ENCODE measurements at places on chromosomes 12 and 14.
A peak's percentile ranks its signal among the peaks of the same experiment; 100 is the strongest.

- no peak for DNase-seq
Observed at GRCh38 chr14:75784314-75784686, 123.3 kb downstream of the TTLL5 start.

- DNase-seq, result no peak
Observed at GRCh38 chr12:96502477-96502876, 13.1 kb downstream of the CFAP54 start.

DNA sequence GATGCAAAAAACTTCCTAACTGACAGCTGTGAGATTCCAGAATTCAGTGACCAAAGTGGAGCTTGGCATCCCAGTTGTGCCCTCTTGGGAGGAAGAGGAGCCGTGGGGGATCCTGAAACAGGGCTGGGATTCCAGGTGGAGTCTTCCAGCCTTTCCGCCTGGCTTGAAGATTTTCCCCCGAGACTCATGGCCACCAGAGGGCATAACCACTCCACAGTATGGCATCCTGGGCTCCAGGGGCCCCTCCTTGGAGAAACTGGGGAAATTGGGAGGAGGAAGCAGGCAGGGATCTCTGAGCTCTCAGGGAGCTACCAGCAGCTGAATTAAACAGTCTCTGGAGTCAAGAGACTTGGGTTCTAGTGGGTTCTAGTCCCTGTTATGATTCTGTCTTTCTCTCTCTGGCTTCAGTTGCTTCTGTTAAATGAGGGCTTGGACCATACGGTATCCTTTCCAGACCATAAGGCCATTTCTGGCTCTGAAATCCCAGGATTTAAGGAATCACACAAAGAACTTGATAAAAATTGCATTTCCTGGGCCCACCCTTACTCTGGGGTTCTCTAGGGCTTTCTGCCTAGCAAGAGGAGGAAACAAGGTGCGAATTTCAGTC, 2.6 kb upstream of the TAMALIN start:
- no peak for DNase-seq

DNA sequence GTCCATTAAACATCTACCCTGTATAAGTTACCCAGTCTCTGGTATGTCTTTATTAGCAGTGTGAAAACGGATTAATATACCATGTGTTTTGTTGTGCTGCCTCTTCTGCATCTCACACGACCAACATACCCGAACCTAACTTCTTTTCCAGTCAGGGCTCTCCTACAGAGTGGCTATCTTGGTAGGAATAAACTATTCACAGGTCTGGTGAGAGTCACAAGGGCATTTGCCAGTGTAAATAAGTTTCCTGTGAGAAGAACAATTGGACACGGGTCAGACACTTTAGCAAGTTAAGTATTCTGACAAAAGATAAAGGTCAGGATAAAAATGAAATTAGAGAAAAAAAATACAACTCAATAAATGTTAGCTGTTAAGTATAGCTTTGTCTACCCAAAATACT, 60.9 kb downstream of the MYF5 start:
- DNase-seq, result no peak

- no peak for DNase-seq
Observed at GRCh38 chr14:74501135-74501614, 7.6 kb downstream of the ISCA2 start.

GRCh38 chr14:23704890-23705289, 68.7 kb downstream of the DHRS2 start:
- no peak for DNase-seq

DNA sequence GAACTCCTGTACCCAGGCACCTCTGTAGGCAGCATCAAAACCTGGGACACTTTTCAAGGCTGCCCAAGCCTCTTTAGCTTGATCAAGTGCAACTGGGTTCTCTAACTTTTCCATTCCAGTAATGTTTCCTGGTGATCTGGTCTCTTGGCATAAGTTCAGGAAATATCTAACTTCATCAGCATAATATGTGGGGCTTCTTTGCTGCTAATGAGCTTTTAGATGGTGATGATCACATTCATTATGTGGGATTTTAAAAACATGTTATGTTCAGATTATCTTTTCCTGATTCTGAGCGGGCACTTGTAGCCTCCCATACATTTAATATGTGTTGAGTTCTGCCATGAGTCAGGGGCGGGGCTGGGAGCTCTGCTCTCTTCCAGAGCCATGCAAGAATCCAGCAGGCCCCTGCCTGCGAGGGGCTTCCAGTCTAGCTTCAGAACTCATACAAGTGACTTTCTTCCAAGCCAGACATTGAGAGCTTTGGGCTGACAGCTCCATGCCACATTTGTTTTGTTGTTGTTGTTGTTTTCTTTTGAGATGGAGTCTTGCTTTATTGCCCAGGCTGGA, 39.5 kb upstream of the RIN3 start:
- no peak for DNase-seq

- no peak for DNase-seq
Observed at GRCh38 chr12:47913081-47913480, 8.3 kb upstream of the VDR start.

DNA sequence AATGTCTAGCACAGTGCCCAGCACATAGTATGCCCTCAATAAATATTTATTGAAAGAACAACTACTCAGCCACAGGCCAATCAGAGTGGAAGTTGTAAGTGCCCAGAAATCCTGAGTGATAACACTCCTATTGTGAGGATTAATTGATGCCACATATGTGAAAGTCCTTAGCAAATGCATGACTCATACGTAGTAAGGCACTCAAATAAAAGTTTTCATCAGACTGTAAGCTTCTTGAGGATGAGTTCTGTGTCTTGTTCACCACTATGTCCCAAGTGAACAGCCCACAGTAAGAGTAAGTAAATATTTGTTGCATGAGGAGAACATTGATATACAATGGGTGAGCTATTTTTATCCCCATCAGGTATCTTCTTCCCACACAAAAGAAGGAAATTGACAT, 24.7 kb upstream of the ANO6 start:
- DNase-seq, result no peak

DNA sequence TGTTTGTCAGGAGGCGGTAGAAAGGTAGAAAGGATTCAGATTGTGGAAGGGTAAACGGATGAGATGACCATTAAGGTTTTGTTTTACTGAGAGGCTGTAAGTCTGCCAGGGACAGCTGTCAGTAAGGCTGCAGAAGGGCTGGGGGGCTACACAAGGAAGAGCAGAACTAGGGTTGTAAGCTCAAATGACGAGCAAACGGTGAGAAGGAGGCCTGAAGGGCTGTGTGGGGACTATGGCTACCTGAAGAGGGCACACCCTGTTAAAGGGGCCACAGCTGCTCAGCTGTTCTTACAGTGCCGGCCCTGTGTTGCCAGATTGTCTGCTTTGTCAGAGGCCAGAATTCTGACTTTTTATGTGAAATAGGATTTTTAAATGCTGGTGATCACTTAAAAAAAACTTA, 19.1 kb downstream of the VASH1 start:
- DNase-seq, result no peak

DNA sequence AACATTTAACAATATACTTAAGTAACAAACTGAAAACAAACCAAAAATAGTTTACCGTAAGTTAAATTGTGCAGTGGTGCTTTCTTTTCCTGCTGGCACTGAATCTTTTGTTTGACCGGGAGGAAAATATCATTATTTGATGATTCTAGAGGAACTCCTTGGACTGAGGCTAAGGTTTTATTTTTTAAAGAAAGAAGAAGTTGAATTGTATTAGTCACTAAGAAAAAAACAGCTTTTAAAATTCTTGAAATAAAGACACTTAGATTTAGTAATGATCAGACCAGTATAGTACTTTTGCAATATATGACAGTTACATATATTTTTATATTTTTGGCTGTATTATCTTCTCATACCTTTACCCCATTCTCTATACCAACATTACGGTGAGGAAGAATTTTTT, 10.3 kb downstream of the MIS18BP1 start:
- no peak for DNase-seq

DNA sequence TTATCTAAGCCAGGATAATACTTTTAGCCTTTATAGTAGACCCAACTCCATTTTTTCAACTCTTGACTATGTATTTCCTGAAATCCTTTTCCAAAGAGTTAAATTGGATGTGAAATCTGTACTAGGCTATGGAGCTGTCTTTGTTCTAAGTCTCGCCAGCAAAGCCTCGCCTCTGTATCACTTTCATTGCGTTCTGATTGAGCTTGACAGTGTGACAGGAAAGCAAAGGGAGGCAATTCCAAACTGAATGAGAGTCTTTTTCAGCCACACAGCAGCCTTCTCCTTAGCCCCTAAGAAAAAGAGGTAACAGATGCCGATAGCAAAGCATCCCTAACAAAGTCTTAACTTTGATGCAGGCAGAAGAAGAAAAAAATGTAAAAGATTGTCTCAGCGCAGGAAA, 154.6 kb upstream of the OTX2 start:
- DNase-seq, result no peak

- DNase-seq, result no peak
Observed at GRCh38 chr12:107152315-107152714, 59.0 kb upstream of the CRY1 start.

GRCh38 chr12:120685522-120685921, 1.4 kb upstream of the MLEC start:
- DNase-seq, result no peak

DNA sequence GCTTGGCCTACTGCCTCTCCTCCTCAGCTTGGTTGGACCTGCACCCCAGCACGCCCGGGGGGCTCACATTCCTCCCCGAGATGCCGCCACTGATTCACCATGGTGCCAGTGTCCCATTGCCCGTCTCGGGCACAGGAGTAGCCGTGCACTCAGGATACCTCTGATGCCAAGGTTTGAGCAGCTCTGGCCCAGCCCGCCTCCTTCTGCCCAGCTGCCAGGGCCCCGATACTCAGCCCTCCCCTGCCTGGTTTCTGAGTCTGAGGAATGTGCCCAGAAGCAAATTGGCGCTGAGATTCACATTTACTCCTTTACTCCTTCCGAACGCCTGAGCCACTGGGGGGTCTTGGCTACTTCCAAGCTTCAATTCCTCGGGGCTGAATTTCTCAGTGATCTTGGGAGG, 63.5 kb downstream of the NINJ2 start:
- DNase-seq, result no peak

- no peak for DNase-seq
Observed at GRCh38 chr12:2258025-2258424, 205.2 kb downstream of the CACNA1C start.

DNA sequence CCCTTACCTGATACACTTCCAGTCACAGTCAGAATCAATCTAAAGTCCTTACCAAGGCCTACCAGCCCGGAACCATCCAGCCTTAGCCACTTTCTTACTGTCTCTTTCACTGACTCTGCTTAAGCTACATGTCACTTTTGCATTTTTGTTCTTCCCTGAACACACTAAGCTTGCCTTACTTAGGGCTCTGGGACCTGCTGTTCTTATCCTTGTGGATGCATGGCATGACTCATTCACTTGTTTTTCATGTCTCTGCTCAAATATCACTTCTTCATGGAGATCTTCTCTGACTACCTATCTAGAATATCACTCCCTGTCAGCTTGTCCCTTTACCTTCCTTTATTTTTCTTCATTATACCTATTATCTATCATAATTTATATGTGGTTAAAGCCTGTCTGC, 65.6 kb upstream of the ZDHHC17 start:
- DNase-seq, result no peak

GRCh38 chr12:104763168-104763805, 194.8 kb downstream of the SLC41A2 start:
- DNase-seq, result no peak

GRCh38 chr14:80364274-80364673, 153.0 kb upstream of the DIO2 start:
- DNase-seq, result no peak

DNA sequence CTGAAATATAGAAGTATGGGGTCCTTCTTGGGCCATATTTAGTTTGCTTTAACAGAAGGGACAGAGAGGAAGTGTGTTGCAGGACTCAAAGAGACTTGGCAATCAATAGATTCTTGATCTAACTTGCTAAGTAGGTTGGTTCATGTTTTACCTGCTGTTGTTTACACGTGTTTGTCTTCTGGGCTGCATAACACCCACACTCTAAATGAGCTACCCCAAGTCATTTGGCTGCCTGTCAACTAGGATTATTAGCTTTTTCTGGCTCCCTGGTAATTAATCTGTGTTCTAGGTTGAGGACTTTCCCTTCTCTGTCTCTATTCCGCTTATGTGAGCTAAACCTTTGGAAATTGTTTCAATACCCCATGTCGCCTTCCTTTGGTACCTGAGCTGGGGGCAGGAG, 10.1 kb upstream of the TBPL2 start:
- no peak for DNase-seq

- no peak for DNase-seq
Observed at GRCh38 chr12:44317651-44318126, 481.8 kb downstream of the TMEM117 start.

- DNase-seq, result no peak
Observed at GRCh38 chr12:3055026-3055703, 22.0 kb upstream of the TSPAN9 start.

- no peak for DNase-seq
Observed at GRCh38 chr14:50828721-50829488, 2.1 kb downstream of the NIN start.

DNA sequence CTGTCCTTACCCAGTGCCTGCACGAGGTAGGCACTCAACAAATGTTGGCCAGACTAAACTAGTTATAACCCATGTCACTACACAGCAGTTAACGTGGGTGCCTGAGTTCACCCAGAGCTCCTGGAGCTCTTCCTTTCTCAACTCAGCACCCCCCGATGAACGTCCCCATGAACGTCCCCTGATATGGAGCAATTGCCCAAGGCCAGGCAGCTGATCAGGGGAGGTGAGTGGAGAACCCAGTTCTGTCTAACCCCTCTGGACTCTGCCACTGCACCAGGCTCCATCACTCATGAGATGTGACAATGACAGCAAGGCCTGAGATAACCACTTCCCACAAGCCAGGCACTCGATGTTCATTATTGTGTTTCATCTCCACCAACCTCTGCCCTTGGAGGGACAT, 199.0 kb downstream of the BCL11B start:
- DNase-seq, result no peak

GRCh38 chr12:54341378-54342300, 16.7 kb downstream of the COPZ1 start:
- no peak for DNase-seq

- peak; percentile 16 for DNase-seq
Observed at GRCh38 chr12:43113135-43113534, 438.9 kb downstream of the ADAMTS20 start.

DNA sequence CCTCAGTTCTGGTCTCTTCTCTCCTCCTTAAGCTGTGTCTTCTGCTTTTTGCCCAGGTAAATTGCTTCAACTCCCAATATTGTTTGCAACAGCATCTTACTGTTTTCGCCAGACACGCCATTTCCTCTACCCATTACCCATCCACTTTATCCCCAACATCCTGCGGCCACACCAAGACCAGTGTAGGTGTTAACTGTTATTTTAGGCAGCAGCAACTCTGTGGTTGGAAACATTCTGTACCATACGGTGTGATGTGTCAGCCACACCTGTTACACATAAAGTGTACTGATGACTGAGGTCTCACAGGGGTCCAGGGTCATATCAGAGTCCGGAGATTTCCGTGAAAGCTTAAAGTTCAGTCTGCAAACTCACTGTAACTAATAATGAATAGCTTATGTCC, 21.8 kb upstream of the KLRD1 start:
- no peak for DNase-seq

Data from GM04503 (cell line).